ENCODE measurements at places on chromosomes 2 and 18. TPM values are rescaled to one million over a fixed set of nuclear protein-coding genes. Genes with fewer than 3 reads are reported as not detected.

Gene SULT1C4
- not detected for total RNA-seq

Gene FABP1
- not detected for total RNA-seq

Gene MATN3
- total RNA-seq, result 8.2 TPM

Gene CRACDL
- not detected for total RNA-seq

Gene LYG2
- total RNA-seq, result not detected

Gene SH3RF3
- total RNA-seq, result 7.4 TPM

Gene ADD2
- total RNA-seq, result not detected

Gene REG3A
- not detected for total RNA-seq

Gene CCL20
- 2.3 TPM for total RNA-seq

DNA sequence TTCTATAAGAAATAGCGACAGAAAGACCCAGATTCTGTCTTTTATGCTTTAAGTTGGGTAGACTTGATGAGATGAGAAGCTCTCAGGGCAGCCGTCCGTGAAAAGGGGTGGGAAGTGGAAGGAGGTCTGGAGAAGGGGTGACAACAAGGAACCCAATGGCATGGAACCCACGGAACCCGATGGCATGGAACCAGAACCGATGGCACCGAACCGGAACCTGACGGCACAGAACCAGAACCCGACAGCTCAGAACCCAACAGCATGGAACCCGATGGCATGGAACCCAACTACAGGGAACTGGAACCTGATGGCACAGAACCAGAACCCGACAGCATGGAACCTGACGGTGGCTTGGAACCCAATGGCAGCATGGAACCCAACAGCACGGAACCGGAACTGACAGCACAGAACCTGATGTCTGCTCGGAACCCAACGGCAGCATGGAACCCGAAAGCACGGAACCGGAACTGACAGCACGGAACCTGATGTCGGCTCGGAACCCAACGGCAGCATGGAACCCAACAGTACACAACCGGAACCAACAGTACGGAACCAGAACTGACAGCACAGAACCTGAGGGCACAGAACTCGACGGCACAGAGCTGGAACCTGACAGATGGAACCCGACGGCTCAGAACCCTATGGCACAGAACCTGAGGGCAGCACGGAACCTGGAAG lies 155.2 kb downstream of the TMEM18 start:
- no peak for DNase-seq

DNA sequence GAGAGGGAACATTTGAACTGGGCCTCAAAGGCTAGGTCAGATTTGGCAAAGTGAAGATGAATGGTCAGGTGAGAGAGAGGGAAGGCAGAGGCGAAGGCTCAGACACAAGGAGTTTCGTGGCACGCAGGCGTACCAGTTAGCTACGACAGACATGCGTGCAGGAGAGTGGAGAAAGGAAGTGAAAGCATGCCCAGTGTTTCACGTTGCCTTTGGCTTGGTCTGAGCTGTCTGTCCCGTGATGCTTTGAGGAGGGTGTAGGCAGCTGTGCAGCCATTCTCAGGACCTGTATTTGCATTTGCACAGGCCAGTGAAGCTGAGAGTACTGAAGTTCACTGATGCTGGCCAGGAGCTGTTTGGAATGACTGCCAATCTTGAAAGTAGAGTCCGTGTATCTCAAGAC lies 69.5 kb downstream of the HNRNPLL start:
- no peak for DNase-seq

DNA sequence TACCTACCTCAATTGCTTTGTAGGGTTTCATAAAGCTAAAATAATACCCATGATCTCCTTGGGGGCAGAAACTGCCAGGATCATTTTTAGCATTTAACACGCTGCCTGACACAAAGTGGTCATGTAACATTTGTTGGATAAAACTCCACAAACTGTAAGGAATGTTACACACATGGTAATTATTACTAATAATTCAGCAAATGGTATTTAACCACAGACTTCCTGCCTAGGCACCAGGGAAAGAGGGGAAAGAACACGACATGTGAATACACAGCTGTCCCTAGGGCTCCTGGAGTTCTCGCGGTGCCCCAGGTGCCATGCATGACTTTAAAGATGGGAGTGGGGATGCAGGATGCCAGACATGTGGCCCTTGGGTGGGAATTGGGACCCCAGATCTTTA lies 43.5 kb downstream of the ASAP2 start:
- DNase-seq, result peak; percentile 78

GRCh38 chr2:188403676-188404075 lies 112.0 kb downstream of the GULP1 start:
- DNase-seq, result no peak

- peak; percentile 32 for DNase-seq
These were observed 6.0 kb upstream of the INPP5D start for GRCh38 chr2:233053928-233054784.

- peak; percentile 21 for DNase-seq
These were observed 815 bp downstream of the GMCL1 start for GRCh38 chr2:69830045-69830905.

DNA sequence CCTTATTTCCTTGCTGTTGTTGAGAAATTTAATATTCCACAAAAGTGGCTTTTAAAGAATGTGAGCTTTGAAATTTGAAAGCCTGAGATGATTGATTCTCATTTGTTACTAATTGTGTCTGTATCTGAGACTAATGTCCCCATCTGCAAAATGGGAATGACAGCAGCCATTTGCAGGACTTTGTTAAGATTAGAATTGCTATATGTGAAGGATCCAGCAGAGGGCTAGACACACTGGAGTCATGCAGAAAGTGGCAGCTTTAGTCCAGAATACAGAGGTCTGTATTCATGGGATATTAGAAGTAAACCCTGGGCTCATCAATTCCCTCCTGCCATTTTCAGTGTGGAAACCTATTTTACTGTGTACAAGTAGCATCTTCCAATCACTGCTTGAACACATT lies 296.5 kb upstream of the GYPC start:
- no peak for DNase-seq

GRCh38 chr2:174335254-174335987 lies 667 bp downstream of the SP9 start:
- DNase-seq, result no peak

GRCh38 chr2:112065486-112065885 lies 10.4 kb downstream of the TMEM87B start:
- peak; percentile 27 for DNase-seq

GRCh38 chr2:225494100-225494459 lies 94.6 kb downstream of the NYAP2 start:
- DNase-seq, result no peak

DNA sequence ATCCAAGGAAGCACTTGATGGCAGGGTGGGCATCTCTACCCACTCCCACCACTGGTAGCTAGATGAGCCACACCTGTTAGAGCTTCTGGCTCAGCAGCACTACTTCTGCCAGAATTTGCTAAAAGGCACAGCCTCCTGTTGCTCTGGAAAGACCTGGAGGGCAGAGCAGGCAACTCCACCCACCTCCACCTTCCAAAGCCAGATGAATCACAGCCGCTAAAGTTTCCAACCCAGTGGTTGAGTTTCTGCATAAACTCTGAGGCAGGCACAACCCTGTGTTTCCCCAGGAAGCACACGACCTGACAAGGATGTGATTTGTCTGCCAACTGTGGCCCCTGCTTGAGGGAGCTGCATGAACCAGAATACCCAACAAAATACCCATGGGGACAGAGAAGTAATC lies 111.6 kb upstream of the GCFC2 start:
- DNase-seq, result no peak

- DNase-seq, result peak; percentile 5
These were observed 24.5 kb downstream of the DYNC2LI1 start for GRCh38 chr2:43798300-43798699.

DNA sequence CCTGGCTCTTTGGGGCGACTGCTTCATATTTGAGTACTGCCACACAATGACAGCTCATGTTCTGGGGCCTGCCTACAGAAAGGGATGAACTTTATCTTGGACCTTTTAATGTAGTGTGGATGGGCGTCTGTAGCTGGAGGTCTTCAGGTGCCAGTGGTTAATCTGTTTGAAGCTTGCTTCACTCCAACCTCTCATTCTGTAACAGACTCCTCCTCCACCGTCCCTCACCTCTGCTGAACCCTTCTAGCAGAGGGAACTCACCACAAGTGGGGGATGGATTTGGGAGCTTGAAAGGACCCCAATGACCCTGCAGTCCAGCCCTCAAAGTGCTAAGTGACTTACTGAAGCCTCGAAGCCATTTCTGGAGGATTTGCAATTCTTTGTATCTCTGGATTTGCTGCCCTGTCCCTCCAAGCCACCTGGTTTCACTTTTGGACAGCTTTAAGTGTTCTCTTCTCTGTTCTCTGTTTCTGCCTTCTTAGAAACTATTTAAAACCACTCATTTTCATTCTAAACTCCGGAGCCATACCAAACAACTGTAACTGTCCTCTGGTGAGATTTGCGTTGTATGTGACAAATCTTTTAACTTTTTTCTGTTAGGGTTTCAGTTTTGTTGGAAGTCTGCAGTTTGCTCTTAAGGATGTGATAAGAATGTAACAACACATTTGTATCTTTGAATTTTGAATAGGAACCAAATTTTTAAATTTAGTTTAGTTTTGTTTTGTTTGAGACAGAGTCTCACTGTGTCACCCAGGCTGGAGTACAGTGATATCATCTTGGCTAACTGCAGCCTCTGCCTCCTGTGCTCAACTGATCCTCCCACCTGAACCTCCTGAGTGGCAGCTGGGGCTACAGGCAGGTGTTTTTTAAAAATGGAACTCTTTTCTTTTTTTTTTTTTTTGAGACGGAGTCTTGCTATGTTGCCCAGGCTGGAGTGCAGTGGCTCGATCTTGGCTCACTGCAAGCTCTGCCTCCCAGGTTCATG lies 37.0 kb upstream of the CASP8 start:
- no peak for DNase-seq

- DNase-seq, result peak; percentile 0
These were observed 58.5 kb upstream of the KCNJ3 start for GRCh38 chr2:154640000-154640399.

DNA sequence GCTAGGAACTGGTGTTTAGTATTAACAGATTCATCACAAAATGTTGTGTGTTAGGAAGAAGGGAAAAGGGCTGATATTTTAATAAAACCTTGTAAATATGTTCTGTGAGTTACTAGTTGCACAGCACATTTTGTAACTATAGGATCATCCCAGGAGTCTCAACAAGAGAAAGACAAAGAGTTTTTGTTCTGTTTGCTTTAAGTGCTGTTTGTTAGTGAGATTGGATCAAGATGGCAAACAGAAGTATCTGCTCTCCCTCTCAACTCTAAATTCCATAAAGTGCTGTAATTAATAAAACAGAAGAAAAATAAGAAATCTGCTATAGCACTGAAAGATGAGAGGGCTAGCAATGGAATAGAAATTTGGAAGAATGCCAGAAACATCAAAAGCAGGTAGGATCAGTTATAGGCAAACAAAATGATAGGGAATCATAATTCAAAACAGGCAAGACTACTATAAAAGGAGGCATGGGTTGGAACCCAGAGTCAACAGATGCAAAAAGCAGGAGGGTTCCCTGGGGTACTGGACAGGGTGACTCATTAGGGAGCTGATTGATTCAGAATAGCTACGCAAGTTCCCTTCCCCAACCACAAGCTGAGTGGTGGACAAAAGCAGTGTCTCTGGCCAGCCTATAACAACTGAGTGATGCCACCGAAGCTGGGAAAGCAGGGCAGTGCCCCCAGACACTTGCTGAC lies 75.8 kb downstream of the DYNC1I2 start:
- peak; percentile 97 for DNase-seq

DNA sequence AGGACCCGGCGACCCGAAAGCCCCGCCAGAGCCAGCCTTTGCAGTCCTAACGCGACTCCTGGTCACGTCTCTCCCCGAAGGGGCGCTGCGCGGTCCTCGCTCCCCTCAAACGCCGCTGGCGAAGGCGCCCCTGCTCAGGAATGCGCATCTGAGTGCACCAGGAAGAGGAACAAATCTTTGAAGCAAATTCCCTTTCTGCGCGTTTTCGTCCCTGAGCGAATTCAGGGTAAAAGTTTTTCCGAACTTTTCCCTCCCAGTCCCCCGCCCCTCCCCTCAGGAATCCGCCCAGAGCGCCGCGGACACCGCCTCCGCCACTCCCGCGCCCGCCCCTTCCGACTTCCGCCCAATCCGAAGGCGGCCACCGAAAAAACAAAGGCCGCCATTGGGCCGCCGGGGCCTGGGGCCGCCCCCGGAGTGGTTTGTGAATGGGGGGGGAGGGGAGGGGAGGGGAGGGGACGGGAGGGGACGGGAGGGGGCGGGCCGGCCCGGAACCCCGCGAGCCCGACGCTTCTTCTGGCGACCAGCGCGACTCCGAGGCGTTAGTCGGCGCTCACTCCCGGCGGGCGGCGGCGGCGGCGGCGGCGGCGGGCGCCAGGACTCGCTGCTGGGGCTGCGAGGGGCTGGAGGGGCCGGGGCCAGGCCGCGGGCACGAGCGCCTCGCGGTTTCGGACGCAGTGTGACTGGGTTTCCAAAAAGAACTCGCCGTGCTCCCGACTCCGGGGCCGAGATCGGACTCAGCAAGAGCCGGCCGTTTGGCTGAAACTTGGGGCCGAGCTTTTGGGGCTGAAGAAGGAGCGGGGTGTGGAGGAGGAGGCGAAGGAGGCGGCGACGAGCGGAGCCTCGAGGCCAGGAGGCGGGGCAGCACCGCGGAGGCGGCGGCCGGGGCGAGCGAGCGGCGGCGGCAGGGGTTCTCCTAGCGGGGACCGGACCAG lies at the start of gene FZD7:
FZD7 (plus strand) TSS at position 539 of the 932 bp plus-strand sequence. CDS start 793 bp downstream, outside the sequence.
- DNase-seq, result peak; percentile 89

DNA sequence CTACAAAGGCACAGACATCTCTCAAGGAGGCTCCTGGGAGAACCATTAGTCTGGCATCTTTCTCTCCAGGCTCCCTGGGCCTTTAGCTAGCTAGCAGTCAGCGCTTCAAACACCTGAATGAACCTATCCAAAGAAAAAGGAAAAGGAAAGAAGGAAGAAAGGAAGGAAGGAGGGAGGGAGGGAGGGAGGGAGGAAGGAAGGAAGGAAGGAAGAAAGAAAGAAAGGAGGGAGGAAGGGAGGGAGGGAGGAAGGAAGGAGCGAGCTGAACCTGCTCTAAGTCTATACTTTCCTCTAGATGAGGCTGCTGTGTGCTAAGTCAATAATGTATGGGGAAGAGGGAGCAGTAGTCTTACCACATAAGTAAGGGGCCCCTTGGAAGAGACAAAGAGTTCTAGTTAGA lies 5.1 kb upstream of the BCL11A start:
- DNase-seq, result no peak

DNA sequence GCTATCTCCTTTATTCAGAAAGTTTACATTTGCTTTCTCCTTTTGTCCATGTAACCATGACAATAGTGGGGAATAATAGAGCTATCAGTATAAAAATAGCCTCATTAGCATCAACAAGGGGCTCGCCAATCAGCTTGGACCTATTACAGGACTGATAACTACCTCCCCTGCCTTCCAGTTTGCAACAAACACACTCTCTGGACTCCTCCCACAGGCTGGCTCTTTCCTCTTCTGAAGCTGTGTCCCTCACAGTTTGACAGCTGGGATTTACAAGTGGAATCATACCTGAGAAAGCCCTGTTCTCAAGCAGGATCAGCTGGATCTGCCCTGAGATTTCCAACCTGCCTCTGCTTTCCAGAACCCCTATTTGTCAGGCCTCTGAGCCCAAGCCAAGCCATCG lies 162.5 kb downstream of the GRB14 start:
- DNase-seq, result no peak

DNA sequence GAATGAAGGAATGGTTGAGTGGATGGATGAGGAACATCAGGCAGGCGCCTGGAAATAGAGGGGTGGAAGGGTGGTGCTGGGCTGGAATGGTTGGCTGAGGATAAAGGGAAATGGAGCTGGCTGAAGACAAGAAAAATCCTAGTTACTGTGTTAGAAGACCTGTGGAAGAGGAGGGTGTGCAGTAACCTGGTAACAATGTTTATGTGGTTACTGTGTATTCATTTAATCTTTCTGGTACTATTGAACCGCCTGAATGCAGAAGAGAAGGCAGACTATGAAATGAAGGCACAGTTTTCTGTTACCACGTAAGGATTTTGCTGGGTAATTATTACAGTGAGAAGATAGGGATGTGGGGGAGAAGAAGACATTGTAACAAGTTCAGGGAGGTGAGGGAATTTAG lies 110.3 kb upstream of the MGAT5 start:
- no peak for DNase-seq

- no peak for DNase-seq
These were observed 77.8 kb downstream of the NCKAP5 start for GRCh38 chr2:133490411-133490980.

Data from LHCN-M2 (cell line).